ENCODE measurements at places on chromosomes 3 and 15.

GRCh38 chr3:157948605-157949383 is 157.4 kb downstream of the SHOX2 start:
- no peak for DNase-seq

GRCh38 chr3:52857133-52857532 is 22.3 kb upstream of the MUSTN1 start:
- no peak for DNase-seq

GRCh38 chr3:150462108-150462507 is 54.0 kb downstream of the TSC22D2 start:
- no peak for DNase-seq

GRCh38 chr3:126356373-126357264 is 589 bp downstream of the KLF15 start:
- DNase-seq: no peak

DNA sequence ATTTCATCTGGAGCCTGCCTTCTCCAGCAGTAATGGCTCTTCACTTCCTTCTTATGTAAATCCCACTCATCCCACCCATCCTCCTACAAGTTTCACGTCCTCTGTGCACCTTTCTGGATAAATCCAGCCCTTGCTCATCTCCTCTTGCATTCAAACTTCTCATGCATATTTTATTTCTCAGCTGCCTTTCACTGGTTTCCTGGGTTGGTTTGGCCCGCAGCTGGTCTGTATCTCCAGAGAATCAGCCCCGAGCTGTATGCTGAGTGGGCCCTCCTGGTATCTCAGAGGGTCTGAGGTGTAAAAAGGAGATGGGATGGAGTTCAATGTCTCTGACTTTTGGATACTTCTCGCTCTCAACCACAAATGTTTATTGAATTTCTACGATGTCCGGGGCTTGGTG is 248.6 kb upstream of the FEZF2 start:
- no peak for DNase-seq

DNA sequence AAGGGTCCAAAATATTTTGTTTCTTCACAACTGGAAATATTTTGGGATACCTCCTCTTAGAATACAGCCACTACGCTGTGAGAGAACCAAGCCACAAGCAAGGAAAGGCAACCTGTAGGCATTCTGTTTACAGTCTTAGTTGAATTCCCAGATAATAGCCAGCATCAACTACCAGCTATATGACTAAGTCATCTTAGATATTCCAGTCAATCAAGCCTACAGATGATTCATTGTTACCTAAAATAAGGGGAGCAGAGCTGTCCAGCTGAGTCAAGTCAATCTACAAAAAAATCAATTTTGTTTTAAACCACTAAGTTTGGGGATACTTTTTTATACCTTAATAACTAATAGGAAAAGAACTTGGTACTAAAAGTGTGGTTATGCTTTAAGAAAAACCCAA is 526.4 kb upstream of the DPPA4 start:
- no peak for DNase-seq

DNA sequence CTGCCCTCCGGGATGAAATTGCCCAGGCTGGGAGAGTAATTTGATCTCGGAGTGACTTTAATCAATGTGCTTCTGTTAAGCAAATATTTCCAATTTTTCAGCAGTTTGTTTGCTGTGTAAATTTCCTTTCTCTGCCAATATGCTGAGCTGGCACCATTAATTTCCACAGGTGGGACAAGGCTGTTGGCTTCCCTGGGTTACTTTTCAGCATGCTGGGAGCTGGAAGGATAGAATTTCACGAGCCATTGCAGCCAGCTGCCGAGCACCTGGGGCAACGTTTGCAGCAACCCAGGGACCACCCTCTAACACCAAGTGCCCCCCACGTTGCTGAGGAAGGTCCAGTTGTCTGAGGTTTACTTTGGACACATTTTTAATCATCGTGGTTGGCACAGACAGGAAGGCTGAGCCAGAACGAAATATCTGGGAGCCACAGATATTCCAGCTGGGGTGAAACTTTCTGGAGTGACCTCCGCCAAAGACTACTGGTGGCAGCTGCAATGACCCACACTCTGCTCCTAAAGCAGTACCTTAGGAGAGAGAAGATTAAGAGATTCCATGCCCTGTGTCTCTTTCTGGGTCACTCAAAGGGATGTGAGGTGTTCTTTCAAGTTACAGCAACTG is 293.3 kb upstream of the RGMA start:
- no peak for DNase-seq

DNA sequence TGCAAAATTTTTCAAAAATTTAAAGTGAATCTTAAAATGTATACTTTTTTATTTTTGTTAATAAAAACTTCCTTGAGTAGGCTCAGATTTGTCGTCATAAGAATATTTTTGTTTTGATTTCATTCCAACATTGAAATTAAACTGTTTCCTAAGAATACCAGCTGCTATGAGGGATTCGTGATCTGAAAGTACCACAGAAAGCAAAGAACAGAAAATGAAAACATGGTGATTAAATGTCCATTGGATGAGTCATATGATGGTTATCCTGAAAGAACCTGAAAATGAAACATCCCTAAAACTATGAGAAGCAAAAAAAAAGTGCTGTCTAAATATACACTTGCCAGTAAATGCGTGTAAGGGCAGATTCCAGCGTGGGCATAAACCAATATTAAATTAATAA is 143.8 kb downstream of the GMNC start:
- DNase-seq: no peak

- DNase-seq: no peak
Measured at GRCh38 chr3:59540241-59540640, 490.4 kb upstream of the CFAP20DC start.

GRCh38 chr15:34213690-34214089 is 3.8 kb upstream of the KATNBL1 start:
- DNase-seq: no peak

GRCh38 chr3:71258116-71258515 is 325.4 kb downstream of the FOXP1 start:
- DNase-seq: no peak

DNA sequence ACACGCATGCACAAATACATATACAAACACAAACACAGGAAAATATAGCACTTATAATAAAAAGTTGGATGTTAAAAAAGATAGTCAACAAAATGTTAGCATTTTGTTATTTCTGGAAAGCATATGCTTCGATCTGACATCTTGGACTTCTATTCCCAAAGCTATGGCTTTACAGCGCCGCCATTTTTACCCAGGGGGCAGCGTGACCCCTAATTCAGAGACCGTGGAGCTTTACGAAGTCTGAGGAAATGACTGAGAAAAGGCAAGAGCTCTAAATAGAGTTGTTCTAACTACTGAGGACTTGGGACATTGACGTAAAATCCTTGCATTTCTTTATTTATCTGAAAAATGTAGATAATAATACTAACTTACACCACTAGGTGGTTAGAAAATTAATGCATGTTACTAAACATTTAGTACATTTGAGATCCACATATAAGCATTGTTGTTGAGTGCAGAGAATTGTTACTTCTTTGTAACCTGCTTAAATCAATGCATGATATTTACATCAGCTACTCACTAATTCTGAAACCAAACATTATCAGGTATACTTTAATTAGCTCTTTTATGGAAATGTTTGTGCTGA is 155.4 kb downstream of the TP63 start:
- no peak for DNase-seq

DNA sequence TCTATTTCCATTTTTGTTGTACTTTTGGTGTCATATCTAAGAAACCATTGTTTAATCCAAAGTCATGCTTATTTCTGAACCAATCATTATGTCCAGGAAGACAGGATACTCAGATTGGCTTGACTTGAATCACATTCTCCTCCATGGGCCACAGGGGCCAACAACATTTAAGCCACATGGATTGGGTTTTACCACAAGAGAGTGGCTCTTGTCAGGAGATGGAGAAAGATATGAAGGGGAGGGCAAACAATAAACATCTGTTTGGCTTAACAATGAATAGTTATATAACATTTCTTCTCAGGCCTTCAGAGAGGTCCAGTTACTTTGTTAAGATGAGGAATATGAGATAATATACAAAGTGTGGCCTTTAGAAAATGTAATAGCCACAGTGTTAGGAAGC is 44.6 kb downstream of the GXYLT2 start:
- DNase-seq: no peak

DNA sequence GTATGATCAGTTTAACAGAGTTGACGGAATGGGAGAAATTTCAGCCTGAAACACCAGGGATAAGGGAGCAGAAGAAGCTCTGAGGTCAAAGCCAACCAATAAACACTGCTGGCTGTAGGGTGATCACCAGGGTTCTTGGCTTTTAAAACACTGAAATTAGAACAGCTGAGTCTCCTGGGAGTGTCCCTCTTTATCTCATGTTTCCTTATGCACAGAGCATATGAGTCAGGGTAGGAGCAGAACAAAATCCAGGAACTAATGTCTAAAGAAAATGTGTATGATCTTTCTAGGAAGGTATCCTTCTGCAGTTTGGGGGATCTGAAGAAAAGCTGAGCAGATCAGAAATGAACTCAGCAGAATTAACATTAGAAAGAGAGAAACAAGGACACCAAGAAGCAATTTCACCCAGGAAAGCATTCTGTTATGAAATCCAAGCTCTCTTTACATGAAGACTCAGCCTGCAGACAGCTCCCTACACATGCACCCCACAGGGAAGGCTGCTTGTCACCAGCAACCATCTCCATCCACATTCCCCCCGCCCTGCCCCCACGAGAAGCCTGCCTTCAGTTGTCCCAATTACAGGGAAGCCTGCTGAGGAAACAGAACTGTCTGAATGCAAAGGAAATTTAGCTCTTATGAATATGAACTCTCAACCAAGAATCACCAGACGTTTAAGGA is 469.7 kb downstream of the PDCD6IP start:
- no peak for DNase-seq

DNA sequence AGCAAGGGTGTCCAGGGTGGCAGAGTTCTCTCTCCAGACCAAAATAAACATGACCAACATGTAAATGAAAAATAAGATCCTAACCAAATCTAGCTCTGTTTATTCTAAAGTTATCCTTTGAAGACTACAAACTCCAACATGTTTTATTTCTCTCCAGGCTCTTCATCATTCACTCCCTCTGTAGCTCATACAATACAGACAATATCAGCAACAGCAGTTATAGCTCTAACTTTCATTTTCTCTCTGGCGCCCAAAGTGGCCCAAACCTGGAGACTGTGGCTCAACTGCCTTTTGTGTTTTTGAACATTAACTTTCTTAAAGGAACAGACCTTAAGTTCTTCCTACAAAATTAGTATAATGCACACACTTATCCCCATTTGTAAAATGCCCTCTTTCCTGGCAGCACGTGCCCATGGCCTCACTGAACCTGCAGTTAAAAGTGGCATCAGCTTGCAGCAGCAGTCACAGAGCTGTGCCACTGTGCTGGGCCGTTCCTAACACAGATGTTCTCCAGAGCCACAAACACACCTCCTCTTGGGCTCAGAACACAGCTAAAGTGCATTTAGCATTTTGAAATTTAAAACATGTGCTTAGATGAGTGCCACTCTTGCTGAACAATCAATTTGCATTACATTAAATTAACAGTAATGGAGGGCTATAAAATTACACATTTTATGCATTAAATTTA is 91.9 kb downstream of the RORA start:
- no peak for DNase-seq

- no peak for DNase-seq
Measured at GRCh38 chr3:4907050-4907449, 72.2 kb upstream of the BHLHE40 start.

- DNase-seq: no peak
Measured at GRCh38 chr15:70210076-70210475, 112.4 kb upstream of the TLE3 start.

- DNase-seq: no peak
Measured at GRCh38 chr3:173886-174285, 22.7 kb upstream of the CHL1 start.

DNA sequence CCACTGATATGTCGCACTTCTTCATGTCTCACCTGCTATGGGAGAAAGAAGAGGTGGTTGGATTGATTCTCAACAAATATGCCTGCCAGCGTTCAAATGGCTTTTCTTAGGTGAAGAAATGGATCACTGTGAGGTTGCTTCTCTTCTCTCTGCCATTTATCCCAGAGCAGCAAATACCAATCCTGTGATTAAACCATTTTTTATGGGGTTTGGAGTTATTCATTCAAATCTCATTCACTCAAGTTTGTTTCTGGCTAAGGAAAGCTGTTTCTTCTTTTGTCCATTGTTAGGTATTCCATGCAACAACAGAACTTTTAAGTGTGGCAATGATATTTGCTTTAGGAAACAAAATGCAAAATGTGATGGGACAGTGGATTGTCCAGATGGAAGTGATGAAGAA is 12.2 kb upstream of the C3orf52 start:
- DNase-seq: no peak

Data from CD8-positive, alpha-beta T cell (primary cell).